Activated T-helper 2 cell treated with anti-CD3 and anti-CD28 coated beads, Interferon-gamma antibody, Interleukin-2, Interleukin-4, amounts not matched to agents 10 μg/mL and 5 μg/mL and 100 μg/mL, durations not matched to agents 14 hours and 24 hours and 36 hours (primary cell): ENCODE measurements at places on chromosomes 16 and 17. TPM values are rescaled to one million over a fixed set of nuclear protein-coding genes. Genes with fewer than 3 reads are reported as not detected.

Gene KRT31
- not detected in 2 replicates for total RNA-seq

GRCh38 chr16:88622866-88623265 is 15.5 kb upstream of the IL17C start:
- DNase-seq: no peak

- peak; percentile 52 for DNase-seq
Observed at GRCh38 chr17:75404731-75405364, 630 bp downstream of the GRB2 start.

DNA sequence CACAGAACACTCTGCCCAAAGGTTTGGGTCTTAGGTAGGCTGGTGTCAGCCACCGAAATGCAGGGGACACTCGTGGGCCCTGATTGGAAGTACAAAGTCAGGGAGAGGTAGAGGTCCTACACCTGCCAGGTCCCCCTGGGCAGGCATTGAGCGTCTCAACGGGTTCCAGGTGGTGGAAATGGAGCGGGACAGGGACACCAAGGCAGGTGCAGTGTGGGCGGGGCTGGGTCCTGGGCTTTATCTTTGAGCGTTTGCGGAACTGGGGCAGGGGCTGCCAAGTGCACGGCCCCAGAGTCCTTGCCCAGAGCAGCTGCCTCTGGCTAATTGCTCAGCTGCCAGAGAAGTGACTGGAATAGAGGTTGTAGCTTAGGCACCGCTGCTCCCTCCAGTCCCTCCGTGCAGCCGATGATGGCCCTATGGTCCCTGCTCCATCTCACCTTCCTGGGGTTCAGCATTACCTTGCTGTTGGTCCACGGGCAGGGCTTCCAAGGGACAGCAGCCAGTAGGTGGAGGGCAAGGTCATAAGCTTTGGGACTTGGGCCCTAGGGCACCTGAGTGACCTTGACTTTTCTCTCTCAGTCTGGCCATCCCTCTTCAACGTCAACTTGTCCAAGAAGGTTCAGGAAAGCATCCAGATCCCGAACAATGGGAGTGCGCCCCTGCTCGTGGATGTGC is at the start of gene ZACN:
Gene ZACN, plus strand, starts transcription at position 323 of the 675 bp plus-strand sequence. Its CDS starts 83 bp downstream, at position 406.
- DNase-seq: no peak

Gene PRAC2
- not detected in 2 replicates for total RNA-seq

Gene YWHAE
- 499 and 501 TPM in 2 replicates for total RNA-seq

DNA sequence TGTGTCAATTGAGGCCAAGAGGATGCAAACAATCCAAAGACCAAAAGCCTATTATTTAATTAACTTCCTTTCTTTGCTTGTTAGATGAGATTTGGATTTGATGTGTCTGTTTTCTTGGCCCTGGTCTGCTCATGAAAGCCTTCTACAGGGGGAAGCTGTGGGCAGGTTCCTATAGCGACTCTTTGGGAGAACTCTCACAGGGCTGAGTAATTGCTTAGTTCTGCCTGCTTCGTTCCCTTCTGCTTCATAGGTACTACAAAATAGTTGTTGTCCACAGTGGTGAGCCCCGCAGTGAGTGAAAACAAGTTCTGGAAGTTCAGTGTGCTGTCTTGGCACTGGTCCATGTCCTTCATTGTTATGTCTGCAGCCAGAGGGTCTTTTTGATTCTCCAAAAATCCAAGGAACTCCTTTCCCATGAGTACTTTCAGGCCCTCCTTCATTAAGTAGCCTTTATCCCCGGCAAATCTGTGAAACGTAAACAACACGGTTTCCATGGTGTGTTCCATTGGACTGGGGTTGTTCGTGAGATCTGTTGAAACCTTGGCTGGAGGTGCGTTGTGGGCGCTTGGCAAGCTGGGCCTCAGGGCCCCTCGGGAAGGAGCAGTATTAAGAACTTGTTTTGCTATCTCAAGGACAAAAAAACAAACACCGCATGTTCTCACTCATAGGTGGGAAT is 30.0 kb upstream of the ANKRD40CL start:
- DNase-seq: no peak

- DNase-seq: no peak
Observed at GRCh38 chr16:50121278-50121677, 31.8 kb upstream of the TENT4B start.

Gene PRSS8
- not detected in 2 replicates for total RNA-seq

- no peak for DNase-seq
Observed at GRCh38 chr16:81790277-81790676, 11.2 kb downstream of the PLCG2 start.

- no peak for DNase-seq
Observed at GRCh38 chr16:86215233-86215978, 294.9 kb upstream of the FOXF1 start.

GRCh38 chr17:32998887-32999228 is 7.2 kb downstream of the SPACA3 start:
- DNase-seq: no peak

DNA sequence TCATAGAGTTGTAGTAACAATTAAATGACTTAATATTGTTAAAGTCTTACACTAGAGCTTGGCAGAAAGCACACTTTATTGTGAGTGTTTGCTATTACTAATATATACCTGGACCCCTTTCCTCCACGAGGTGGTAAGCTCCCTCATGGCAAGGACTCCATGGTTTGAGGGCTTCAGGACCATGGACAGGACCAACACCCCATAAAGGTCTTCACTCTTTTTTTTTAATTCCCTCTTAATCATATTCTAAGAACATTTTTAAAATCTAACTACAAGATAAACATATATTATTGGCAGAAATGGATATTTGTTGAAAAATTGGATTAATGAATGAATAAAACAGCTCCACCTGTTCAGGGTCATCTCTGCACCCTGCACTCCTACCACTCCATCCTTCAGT is 154.5 kb downstream of the CBLN1 start:
- no peak for DNase-seq

DNA sequence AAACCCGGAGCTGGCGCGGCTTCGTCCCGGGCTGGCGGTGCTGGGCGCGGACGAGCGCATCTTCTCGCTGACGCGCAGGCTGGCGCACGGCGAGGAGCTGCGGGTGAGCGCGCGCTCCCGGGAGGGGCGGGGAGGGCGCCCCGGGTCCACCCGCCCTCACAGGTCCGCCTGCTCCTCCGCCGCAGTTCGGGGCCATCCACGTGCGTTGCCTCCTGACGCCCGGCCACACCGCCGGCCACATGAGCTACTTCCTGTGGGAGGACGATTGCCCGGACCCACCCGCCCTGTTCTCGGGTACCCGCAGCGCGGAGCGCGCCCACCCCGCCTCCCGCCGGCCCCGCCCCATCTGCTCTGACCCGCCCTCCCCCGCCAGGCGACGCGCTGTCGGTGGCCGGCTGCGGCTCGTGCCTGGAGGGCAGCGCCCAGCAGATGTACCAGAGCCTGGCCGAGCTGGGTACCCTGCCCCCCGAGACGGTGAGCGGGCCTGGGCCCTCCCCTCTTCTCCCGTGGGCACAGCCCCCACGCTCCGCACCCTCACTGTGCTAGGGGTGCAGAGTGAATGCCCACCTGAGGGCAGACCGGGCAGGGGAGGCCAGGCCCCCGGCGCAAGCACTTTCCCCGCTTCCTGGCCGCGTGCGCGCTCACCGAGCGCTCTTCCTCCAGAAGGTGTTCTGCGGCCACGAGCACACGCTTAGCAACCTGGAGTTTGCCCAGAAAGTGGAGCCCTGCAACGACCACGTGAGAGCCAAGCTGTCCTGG is 1.4 kb downstream of the HAGHL start:
- peak; percentile 63 for DNase-seq

DNA sequence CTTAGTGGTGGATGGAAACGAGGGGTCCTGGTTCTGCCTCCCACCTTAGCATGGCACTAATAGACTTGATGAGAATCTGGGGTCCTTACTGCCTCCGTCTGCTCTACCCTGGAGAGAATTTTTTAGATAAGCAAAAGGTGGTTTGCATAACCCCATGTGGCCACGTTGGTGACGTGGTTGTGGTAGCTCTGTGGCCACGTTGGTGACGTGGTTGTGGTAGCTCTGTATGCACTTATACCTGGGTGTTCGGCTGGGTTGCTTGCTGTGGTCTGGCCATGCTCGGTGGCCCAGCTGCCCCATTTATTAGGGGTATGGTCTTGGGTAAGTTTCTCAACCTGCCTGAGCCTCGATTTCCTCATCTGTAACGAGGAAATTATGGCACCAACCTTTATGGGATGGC is 13.0 kb downstream of the SPIRE2 start:
- DNase-seq: peak; percentile 31

Gene HYDIN
- not detected in 2 replicates for total RNA-seq

Gene C1QL1
- total RNA-seq: 0.41 and 0.48 TPM in 2 replicates
